A549 treated with Hydrocortisone at 1 μM for 4 hours (cell line): ENCODE measurements at places on chromosomes 5 and 9. TPM values are rescaled to one million over a fixed set of nuclear protein-coding genes. Genes with fewer than 3 reads are reported as not detected.

Gene CLTA
- 277 to 408 TPM (median 373 TPM) in 5 replicates for total RNA-seq

Gene FBP1
- total RNA-seq = not detected in 5 replicates

Gene PCDHA1
- 0.14 to 0.29 TPM (median 0.23 TPM) in 5 replicates for total RNA-seq

Gene ANKRD31
- 0.03 to 0.07 TPM (median 0.05 TPM) in 5 replicates for total RNA-seq

Gene PCDHB12
- total RNA-seq = 0.06 TPM in 1 of 5 replicates, not detected in the others

Gene SLC31A2
- total RNA-seq = 6.9 to 8.1 TPM (median 7.6 TPM) in 5 replicates

Gene SLC36A3
- not detected in 5 replicates for total RNA-seq

Gene NUTM2G
- total RNA-seq = not detected in 5 replicates

Gene MOB3B
- total RNA-seq = 8.7 to 14.4 TPM (median 10.6 TPM) in 5 replicates

Gene RGMB
- 6.0 to 7.6 TPM (median 6.9 TPM) in 5 replicates for total RNA-seq

Gene SLC6A19
- 0.33 to 0.40 TPM (median 0.37 TPM) in 5 replicates for total RNA-seq

Gene WNT8A
- not detected in 5 replicates for total RNA-seq

Gene MLANA
- not detected in 5 replicates for total RNA-seq

Gene SPACA9
- 3.8 to 6.1 TPM (median 5.2 TPM) in 5 replicates for total RNA-seq

Gene PITX1
- 24.2 to 31.4 TPM (median 28.5 TPM) in 5 replicates for total RNA-seq

Gene ERAP2
- 1.2 to 1.3 TPM (median 1.2 TPM) in 5 replicates for total RNA-seq

Gene ELOVL7
- 8.4 to 14.7 TPM (median 10.7 TPM) in 5 replicates for total RNA-seq

Gene PRSS3
- 8.3 to 12.4 TPM (median 11.0 TPM) in 5 replicates for total RNA-seq

Gene LCN15
- total RNA-seq = 0.03 to 0.13 TPM in 2 of 5 replicates, not detected in the others

Gene MZB1
- total RNA-seq = 0.13 TPM in 1 of 5 replicates, not detected in the others

Gene PFN3
- not detected in 5 replicates for total RNA-seq

Gene PAXX
- 46.7 to 85.5 TPM (median 74.2 TPM) in 5 replicates for total RNA-seq

Gene REEP2
- total RNA-seq = 5.9 to 7.5 TPM (median 7.0 TPM) in 5 replicates

Gene ADRB2
- 0.97 to 1.6 TPM (median 1.0 TPM) in 5 replicates for total RNA-seq

Gene GPR21
- total RNA-seq = not detected in 5 replicates

Gene RASGEF1C
- total RNA-seq = 0.08 to 0.20 TPM (median 0.11 TPM) in 5 replicates

Gene LSM11
- total RNA-seq = 2.3 to 3.1 TPM (median 2.8 TPM) in 5 replicates

Gene SPINK1
- total RNA-seq = 0.63 to 1.9 TPM (median 1.4 TPM) in 5 replicates

Gene C5orf15
- 43.6 to 59.4 TPM (median 54.3 TPM) in 5 replicates for total RNA-seq

Gene FREM1
- total RNA-seq = not detected in 5 replicates

Gene SKIC3
- total RNA-seq = 16.9 to 28.9 TPM (median 23.4 TPM) in 5 replicates

Gene CTSV
- 12.9 to 15.2 TPM (median 14.4 TPM) in 5 replicates for total RNA-seq

Gene PCDHA4
- total RNA-seq = 1.1 to 1.9 TPM (median 1.9 TPM) in 5 replicates

Gene C5orf34
- total RNA-seq = 3.7 to 5.3 TPM (median 4.6 TPM) in 5 replicates

Gene SIT1
- not detected in 5 replicates for total RNA-seq

Gene NUTM2F
- total RNA-seq = 0.03 TPM in 1 of 5 replicates, not detected in the others
